ENCODE measurements at places on chromosomes 5 and 9. TPM values are rescaled to one million over a fixed set of nuclear protein-coding genes. Genes with fewer than 3 reads are reported as not detected.

CCDC152 gene
- 3.2 TPM for polyA plus RNA-seq

RNF44 gene
- 64.0 TPM for polyA plus RNA-seq

CCDC183 gene
- 3.0 TPM for polyA plus RNA-seq

INSYN2B gene
- not detected for polyA plus RNA-seq
